ENCODE measurements at places on chromosomes 2 and 18.

DNA sequence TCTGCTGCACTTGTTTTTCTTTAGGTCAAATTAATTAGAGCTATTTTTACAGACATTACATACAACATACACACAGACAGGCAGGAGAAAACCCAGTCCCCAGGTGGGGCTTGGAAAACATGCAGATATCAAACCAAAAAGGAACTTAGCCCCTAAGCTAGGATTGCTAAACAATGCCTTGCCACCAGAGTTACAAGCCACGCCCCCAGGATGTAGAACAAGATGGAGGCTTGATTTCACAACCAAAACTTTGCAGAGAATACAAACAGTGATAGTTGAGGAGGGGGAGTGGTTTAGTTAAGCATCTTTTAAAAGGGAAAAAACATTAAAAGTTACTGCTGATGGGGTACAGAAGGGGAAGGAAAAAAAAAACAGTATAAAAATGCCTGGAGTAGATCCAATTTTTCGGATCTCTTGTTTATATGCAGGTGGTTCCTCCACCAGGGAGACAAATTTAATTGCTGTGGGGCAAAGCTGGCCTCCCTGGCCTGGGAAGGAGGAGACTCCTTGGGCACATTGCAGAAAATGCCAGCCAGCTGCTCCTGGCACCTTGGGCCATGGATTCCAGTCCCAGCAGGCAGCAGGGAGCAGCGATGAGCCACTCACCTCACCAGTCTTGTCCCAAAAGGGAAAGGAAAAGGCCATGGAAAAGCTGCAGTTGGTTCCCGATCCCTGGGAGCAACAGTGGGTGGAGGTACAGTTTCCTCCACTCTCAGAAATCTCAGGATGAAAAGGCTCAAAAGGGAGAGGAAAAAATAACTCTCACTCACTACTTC lies 348.4 kb upstream of the REG3G start:
- DNase-seq = no peak

- DNase-seq = no peak
Observed at GRCh38 chr18:35856178-35856577, 116.3 kb upstream of the RMP24 start.

DNA sequence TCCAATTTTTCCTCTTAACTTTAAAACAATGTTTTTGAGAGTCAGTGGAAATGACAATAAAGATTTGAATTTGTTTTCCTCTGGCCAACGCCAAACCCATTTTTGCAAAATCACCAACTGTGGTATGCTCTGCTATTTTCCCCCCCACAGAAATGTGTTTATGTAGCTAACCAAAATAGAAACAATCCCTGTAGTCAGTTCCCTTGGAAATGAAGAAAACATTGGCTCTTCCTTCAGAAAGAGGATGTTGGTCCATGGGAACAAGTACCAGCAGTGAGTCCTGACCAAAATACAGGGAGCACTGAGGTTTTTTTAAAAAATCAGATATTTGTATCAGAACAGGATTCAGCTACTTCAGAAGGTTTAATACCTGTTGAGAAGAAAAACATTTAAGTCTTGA lies 65.3 kb downstream of the SLC40A1 start:
- no peak for DNase-seq

DNA sequence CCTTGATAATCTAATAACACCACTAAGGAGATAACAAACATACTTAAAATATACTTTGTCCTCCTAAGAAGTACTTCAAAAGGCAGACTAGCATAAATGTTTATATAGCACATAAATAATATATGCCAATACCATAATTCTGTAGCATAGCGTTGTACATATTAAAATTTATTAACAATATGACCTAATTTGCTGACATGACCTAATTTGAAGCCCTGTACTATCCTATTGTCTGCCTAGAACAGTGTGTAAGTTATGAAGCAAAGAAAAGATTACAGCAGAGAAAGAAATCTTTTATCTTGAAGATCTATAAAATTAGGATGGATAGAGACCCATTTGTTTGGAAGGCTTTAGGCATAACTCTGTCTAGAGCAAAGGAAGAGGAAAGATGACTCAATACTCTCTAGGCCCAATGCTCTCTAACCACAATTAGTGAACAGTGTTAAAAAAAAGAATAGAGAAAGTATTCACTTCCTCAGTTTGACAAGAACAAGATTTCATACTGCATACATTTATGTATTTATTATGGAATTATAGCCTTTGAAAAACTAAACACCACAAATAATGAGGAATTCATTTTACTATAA lies 231.3 kb downstream of the ZRANB3 start:
- no peak for DNase-seq

DNA sequence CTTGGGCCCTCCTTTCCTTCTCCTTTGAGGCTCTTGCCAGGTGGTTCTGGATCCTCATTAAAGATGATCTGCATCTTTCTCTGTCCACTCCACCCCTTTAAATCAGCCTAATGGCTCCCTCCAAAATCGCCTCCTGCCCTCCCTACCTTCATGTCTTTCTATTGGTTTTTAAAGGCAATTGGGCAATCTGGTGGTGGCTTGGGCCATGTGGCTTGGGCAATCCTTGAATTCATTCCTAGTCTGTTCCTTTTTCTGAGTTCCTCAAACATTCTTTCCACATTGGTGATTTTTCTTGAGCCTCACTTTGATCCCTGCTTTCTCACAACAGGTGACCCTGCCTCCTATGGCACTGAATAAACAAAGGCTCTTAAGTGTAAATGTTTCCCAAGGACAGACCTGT lies 266.2 kb upstream of the REV1 start:
- no peak for DNase-seq

GRCh38 chr2:188320861-188321260 lies 29.2 kb downstream of the GULP1 start:
- DNase-seq = no peak

- no peak for DNase-seq
Observed at GRCh38 chr2:71736091-71736861, 282.9 kb downstream of the DYSF start.

DNA sequence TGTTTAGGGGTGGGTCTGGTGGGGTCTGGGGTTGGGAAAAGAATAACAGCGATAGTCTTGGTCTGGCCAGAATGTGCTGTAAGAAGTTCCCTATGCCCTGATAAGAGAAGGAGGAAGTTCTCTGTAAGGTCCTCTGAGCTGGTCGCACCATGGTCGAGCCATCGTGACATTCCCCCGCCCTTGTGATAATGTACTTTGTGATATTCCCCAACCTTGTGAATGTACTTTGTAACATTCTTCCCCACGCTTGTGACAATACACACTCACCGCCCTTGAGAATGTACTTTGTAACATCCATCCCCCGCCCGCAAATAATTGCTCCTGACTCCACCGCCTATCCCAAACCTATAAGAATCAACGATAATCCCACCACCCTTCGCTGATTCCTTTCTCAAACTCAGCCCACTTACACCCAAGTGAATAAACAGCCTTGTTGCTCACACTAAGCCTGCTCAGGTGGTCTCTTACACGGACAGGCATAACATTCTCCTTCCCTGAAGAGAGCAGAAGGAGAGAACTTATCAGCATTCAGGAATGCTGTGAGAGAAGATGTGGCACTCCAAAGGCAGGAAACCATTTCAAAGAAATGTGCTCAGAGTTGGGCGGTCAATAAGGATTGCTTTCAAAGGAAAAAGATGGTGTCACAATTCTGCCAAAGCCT lies 17.8 kb upstream of the DUSP19 start:
- DNase-seq = no peak

DNA sequence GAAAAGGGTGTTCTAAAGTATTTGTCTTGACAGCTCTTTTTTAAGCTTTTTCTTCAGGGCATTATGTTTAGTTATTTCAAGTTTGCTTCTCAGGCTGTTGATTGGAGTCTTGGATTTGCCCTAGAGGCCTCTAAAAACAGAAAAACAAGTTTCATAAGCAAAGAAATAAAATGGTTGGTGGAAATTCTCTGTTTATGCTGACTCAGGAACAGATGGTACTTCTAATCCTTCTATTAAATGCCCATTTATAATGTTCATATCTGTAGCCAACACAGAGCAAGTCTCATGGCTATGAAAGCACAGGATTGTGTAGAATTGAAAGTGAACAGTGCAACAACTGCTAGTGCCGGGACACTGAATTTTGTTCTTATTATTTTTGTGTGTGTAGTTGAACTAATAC lies 60.4 kb downstream of the KCNJ3 start:
- DNase-seq = no peak

- no peak for DNase-seq
Observed at GRCh38 chr18:22314420-22314819, 103.3 kb downstream of the CTAGE1 start.

DNA sequence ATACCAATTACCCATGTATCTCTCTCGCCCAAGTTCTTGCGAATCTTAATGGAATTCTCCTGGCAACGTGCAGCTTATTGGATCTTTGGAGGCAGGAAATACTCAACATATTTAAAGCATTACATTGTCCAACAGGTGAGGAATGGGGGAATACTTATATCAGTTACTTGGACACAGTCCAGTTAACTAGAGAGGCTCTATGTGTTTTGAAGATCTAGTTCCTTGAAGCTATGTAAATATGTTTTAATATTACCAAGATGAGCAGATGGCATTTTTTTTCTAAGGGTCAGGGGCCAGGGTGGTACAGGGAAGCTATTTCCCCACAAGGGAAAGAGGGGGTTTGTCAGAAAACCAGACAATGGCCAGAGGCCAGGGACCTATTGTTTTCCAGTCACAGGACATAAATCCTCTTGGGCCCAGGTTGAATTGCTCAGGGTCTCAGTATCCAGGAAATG lies 26.8 kb upstream of the MC5R start:
- no peak for DNase-seq

DNA sequence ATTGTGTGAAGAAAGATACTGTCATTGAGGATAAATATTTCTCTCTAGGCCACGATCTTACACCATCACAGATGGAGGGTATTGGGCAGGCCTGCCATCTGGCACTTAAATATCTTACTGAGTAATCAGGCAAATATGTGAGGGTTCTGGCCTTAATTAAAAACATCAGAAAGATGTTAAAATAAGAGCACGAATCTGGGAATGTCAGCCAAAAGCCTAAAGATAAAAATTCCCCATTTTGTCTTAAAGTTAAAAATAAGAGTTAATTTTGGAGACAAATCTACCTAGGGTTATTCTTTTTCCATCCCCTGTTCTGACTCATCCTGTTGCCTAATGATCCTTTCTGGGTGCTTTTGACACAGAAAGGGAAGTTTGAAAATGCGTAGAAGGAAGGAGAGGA lies 121.0 kb downstream of the SUCLG1 start:
- DNase-seq = no peak

GRCh38 chr18:31156821-31157763 lies 5.6 kb downstream of the DSC1 start:
- DNase-seq = no peak

GRCh38 chr2:33406622-33407021 lies 69.8 kb upstream of the RASGRP3 start:
- no peak for DNase-seq

DNA sequence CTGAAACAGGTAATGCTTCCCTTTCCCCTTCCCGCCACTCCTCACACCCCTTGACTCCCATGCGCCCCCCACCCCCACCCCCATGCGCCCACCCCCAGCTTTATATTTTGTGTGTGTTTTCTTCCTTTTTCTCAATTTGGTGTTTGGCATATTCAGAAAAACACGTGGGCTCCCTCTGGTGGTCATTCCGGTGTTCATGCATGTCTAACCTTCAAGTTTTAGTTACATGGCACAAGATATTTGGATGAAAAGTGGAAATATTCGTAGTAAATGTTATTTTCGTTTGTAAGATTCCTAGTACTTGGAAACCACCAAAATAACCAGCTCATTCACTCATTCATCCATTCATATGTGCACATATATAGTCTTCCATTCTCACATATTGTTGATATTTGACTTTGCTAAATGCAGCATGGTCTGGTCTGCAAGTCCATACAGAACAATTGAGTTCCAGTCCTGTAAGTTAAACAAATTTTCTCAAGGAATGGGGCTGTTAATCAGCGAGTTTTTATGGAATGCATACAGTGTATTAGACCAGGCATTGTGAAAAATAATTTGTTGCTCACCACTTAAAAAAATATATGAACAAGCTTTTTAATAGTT lies 143.6 kb upstream of the MAP3K20 start:
- peak; percentile 21 for DNase-seq

DNA sequence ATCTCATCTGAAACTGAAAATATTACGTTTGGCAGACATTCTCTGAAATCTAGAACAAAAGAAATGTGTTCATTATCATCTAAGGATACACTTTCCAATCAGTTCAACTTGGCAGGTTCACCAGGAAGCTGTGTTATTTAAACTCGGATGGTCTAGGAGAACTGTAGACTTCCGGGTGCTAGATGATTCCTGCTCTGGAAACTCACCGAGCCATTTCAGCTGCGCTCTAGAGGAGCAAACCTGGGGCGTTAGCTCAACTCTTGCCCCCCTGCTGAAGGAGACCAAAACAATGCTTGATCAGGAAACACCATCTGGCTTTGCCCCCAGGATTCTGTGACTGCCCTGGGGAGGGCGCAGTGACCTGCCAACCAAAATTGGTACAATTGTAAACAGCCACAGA lies 22.9 kb downstream of the MLPH start:
- DNase-seq = no peak

- no peak for DNase-seq
Observed at GRCh38 chr2:73053316-73054114, 18.0 kb downstream of the SFXN5 start.

GRCh38 chr2:133345638-133346037 lies 222.6 kb downstream of the NCKAP5 start:
- no peak for DNase-seq

- no peak for DNase-seq
Observed at GRCh38 chr18:24850532-24850931, 390.1 kb downstream of the HRH4 start.

DNA sequence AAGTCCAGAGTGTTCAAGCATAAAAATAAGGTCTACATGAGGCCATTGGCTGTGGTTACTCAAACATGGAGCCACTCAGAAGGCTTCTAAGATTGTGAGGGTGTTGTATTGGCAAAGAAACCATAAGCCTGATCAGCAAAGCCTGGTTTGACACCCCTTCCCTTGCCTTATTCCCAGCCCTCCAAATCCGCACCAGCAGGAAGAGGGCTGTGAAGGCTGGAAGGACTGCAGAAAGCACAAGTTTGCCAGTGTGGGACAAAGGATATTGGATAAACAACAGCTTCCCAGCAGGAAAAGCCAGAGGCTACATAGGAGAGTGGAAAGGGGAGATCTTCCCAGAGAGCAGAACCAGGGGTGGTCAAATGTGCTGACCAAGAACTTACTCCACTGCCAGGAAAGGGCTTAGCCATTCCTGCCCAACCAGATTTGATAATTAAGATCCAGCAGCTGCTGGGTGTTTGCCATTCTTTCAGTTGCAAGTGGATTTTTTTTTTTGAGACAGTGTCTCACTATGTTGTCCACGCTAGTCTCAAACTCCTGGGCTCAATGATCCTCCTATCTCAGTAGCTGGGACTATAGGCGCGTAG lies 1.5 kb upstream of the PRKAG3 start:
- no peak for DNase-seq

DNA sequence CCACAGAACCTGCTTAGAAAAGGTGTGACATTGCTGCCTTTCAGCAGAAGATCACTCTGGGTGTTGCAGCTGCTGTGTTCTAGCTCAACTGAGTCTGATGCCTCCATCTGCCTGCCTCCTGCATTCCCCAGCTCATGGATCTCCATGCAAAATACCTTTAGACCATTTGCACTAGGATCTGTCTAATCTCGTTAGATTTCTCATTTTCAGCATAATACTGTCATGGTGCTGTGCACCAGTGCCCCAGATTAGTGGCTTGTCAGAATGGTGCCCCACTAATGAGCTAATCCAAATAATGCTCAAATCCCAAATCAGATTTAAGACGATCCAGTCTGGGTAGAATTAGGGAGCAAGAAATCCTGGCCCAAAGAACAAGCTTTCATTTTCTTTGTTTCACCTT lies 284.4 kb upstream of the PARD3B start:
- DNase-seq = no peak
